GDM1 (cell line): ENCODE measurements at places on chromosomes 1 and 21.

GRCh38 chr1:115184951-115185331, 95.6 kb upstream of the TSPAN2 start:
- DNase-seq, result no peak

DNA sequence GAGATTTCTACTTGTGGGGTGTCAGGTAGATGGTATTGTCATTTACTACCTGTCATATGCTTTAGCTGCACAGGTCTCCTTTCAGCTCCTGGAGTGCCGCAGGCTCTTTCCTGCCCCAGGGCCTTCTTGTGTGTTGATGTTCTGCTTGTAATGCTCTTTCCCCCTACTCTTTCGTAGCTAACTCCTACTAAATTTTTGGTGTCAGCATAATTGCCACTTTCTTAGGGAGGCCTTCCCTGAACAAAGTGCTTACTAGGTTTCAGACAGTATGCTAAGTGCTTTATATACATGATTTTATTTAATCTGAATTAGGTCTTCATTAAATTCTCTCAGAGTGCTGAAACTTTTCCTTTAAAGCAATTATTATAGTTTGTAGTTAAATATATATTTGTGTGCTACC, 4.8 kb upstream of the THEM4 start:
- no peak for DNase-seq

DNA sequence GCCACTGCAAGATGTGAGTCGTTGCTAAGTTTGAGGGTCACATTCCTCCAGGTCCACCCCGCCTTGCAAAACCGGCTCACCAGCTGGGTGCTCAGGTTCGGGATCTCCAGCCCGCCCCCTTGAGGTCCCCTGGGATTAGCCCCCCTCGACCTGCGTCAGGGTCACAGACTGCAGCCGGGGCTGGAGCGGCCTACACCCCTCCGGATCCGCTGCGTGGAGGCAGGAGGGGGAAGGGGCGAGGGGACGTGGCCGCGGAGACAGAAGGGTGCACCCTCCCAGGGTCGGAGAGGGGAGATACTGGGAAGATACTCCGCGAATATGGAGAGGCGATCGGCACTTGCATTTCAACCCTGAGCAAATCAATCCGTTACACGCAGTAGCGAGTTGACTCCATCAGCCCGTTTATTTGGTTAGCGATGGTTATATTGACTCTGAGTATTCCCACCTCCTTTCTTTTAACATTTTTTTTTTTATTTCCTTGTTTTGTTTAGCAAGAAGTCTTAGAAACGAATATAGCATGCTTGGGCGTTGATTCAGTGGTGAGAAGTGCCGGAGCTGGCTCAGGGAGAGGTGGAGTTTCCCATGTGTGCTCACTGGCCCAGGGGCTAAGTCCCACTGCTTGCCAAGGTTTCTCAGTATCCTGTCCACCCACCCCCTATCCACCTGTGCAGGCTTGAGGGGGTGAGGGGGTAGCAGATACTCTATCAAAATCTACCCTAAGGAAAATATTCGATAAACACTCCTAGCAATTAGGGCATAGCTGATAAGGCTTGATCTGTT, 997 bp downstream of the IFNAR2 start:
- no peak for DNase-seq

DNA sequence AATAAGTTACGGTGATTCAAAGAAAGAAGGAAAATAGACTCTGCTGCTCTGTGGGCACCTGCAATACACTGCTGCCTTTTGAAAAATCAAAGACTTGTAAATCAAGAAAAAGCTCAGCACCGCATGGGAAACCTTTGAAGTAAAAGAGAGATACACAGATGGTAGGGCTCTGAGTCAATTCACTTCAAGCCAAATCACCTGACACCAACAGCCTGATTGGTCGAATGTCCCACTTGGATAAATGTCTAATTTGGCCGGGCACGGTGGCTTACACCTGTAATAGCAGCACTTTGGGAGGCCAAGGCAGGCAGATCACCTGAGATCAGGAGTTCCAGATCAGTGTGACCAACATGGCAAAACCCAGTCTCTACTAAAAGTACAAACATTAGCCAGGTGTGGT, 19.2 kb upstream of the RCAN3 start:
- DNase-seq, result no peak

- no peak for DNase-seq
Measured at GRCh38 chr1:217721692-217722091, 90.5 kb downstream of the SPATA17 start.

- DNase-seq, result no peak
Measured at GRCh38 chr1:5390504-5390903, 601.7 kb downstream of the NPHP4 start.

GRCh38 chr1:63950023-63950422, 176.2 kb downstream of the ROR1 start:
- DNase-seq, result no peak

- no peak for DNase-seq
Measured at GRCh38 chr1:244163861-244164510, 112.9 kb downstream of the ZBTB18 start.

DNA sequence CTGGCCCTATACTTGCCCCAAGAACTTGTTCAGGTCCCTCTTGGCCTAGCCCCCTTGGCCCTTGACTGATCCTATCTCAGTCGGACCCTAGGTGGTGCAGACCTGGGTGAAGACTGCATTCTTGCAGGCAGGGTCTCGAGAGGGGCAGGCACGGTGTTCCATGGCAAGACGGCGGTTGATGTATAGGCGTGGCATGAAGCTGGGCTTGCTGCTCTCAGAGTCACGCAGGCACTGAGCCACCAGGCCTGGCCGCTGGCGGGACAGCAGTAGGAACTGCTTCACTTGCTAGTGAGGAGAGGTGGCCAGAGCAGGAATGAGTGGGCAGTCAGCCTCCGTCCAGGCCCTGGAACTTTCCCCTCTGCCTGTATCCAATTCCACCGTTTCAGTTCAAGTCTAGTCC, 3.8 kb downstream of the HECTD3 start:
- no peak for DNase-seq

DNA sequence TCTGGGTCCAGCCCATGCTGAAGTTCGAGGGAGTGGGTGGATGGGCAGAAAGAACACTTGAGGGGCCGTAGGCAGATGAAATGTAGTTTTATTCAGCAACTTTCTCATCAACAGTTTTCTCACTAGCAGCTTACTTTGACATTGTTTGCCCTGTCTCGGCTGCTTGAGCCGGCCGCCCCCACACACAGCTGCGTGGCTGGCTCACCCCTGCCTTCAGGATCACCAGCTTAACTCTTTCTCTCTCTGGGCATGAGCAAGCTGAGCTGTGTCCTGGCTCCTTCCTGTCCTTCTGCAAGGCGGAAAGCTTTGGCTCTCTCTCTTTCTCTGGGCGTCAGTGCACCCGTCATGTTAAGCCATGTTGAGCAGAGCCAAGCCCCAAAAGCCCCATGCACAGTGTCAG, 104.4 kb upstream of the GNG12 start:
- DNase-seq, result no peak

GRCh38 chr1:6691507-6691906, 10.1 kb downstream of the DNAJC11 start:
- DNase-seq, result no peak

- no peak for DNase-seq
Measured at GRCh38 chr1:231970684-231971083, 344.1 kb downstream of the DISC1 start.

DNA sequence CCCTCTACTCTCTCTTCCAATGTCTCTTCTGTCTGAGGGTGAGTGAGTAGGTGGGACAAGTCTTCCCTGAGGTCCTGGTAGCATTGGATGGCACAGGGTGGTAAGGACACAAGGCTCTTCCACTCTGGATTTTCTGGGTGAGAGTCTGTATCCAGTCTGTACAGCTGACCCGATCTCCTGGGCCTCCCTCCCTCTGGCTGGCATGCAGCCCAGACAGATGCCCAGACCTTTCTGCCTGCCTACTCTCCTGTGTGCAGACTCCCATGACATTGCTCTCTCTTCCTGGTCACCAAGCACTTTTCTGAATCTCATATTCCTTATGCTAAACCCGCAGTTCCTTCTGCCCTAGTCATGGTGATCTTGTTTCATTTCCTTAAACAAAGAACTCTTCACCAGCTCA, 100.3 kb downstream of the GRIK3 start:
- DNase-seq, result no peak
